ENCODE measurements at places on chromosomes 12 and 14.

- DNase-seq = no peak
Measured at GRCh38 chr12:46831335-46832129, 5.7 kb upstream of the SLC38A4 start.

DNA sequence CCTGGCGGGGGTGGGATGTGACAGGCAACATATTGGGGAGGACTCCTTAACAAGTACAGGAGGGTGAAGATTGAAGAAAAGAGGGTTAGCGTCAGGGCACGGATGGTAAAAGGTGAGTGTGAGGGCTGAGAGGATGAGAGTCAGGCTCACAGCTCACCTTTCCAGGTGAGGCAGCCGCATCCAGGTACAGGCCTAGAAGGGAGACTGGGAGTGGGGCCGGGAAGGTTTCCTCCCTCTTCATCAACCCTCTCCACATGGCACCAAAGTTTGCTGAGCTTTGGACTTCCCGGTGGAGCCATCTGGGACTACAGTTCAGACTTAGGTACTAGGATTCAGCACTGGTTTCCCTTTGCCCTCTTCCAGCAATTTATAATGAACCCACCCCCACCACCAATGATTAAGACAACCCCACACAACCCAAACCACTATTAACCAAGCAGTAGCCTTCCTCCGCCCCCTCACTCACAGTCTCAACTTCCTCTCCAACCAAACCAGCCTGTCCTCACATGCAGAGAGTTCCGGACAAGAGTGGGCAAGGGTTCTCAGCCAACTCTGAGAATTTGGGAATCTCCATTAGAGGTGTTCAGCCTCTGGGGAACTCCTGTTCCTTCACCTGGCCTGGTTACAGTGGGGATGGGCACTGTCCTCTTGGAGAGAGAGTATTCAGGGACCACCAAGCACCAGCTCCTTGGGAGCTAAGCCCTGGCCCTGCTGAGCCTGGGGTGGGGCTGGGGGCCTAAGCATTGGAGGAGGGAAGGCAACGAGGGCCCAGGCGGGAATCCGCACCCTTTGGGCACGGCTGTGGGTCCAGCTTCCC, 2.4 kb upstream of the HOXC4 start:
- no peak for DNase-seq

DNA sequence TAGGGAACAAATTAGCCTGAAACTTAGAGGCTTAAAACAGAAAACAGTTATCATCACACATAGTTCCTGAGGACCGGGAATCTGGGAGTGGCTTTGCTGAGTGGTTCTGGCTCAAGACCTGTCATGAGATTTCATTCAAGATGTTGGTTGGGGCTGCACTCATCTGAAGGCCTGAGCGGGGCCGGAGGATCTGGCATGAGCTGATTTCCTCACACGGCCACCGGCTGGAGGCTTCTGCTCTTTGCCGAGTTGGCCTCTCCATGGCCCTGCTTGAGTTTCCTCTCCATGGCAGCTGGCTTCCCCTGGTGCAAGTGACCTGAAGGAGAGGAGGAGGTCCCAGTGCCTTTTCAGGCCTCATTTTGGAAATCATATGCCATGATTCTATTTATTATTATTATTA, 128.1 kb downstream of the PAPOLA start:
- no peak for DNase-seq

GRCh38 chr12:127667131-127667685, 599.8 kb upstream of the TMEM132C start:
- DNase-seq = no peak

GRCh38 chr12:95390192-95390591, 83.8 kb upstream of the METAP2 start:
- DNase-seq = no peak

DNA sequence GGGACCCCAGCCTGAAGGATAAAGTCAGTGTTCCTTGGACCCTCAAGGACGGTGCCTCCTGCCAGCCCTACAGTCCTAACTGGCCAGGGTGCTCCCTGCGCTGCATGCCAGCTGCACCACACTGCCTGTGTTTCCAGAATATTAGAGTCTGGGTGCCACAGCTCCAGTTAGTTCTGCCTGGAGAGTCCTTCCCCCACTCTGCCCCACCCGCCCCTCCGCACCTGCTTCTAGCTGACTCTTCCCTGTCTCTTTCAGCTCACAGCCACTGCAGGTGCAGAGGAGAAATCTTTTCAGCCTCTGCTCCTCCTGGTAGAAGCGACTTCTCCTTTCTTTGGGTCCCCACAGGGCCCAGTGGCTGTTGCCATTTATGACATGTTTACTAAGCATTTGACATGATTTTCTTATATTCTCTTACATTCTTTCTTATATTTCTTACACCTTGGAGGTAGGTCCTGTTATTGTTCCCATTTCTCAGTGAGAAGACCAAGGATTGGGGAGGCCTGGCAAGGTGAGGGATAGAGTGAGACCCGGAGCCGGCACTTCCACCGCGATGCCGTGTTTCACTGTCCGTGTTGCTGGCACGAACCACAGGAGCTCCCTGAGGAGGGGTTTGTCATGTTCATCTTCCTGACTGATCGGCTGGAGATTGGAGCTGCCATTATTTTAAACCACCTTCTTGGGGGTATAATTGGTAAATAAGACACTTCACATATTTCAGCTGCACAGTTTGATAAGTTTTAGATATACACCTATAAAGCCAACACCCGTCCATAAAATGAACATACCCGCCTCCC, 29.4 kb downstream of the SYNE3 start:
- no peak for DNase-seq

GRCh38 chr14:25837551-25837965, 760.3 kb downstream of the NOVA1 start:
- no peak for DNase-seq

- no peak for DNase-seq
Measured at GRCh38 chr12:101935890-101936746, 58.7 kb downstream of the DRAM1 start.

DNA sequence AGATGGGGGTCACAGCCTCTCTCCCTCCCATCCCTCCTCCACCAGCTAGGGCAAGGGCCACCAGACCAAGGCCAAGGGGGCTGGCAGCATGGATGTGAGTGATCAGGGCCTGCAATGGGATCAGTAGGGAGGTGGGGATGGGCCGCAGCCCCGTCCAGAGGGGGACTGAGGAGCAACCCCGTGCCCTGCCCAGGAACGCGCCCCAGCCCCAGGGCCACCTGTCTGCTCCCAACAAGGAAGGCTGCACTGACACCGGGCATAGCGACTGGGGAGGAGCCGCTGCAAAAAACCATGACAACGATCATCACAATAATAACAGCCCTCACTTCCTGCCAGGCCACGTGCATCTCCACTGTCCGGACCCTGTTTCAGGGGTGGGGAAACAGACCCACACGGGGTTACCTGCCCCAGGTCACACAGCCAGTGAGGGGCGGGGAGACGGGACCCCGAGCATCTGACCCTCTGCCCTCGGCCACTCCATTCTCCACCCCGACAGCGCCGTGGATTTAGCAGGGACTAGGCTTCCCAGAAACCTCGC, 24.3 kb downstream of the NCOR2 start:
- DNase-seq = peak; percentile 42

GRCh38 chr14:41609704-41610183, 3.1 kb downstream of the LRFN5 start:
- peak; percentile 97 for DNase-seq

DNA sequence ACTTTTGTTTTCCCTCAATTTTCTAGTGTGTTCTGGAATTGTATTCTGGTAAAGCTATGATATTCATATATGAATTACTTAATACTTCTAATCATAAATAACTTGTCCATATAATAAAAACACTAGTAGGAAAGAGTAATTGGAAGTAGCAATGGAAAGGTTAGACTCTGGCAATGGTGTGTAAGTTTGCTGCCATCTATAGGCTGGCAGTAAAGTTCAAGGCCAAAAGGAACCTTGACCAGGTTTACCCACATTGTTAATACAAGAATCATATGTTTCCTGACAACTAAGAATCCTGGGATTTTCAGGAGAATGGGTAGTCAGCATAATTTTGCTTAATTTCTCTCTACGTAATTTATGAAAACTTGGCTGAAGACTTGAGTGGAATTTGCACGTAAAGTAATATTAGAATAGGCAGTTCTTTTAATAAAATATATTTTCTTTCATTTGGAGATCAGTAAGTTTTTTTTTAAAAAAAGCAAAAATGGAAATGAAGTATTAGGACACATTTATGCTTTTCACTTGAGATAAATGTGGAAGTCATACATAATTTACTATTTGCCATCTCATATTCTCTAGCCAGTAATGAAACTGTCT, 926.7 kb downstream of the GALC start:
- no peak for DNase-seq

DNA sequence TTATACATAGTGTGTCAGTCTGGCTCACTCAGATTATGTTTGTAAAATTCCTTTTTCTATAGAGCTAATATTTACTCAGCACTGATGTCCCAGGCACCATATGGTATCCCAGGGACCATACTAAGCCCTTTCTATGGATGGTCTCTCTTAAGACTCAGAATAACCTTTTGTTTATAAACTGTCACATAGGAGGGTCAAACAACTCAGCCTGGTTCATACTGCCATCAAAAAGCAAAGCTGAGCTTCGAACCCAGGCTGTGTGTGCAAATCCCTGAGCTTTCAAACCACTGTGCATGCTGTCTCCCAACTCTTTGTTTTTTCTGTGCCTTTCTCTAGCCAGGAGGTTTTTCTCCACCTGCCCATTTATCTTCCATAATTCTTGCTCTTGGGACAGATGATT, 135.6 kb upstream of the ARHGAP5 start:
- DNase-seq = no peak

GRCh38 chr12:111838353-111838752, 3.7 kb upstream of the MAPKAPK5 start:
- no peak for DNase-seq

GRCh38 chr14:50053935-50054334, 62.4 kb downstream of the VCPKMT start:
- no peak for DNase-seq

DNA sequence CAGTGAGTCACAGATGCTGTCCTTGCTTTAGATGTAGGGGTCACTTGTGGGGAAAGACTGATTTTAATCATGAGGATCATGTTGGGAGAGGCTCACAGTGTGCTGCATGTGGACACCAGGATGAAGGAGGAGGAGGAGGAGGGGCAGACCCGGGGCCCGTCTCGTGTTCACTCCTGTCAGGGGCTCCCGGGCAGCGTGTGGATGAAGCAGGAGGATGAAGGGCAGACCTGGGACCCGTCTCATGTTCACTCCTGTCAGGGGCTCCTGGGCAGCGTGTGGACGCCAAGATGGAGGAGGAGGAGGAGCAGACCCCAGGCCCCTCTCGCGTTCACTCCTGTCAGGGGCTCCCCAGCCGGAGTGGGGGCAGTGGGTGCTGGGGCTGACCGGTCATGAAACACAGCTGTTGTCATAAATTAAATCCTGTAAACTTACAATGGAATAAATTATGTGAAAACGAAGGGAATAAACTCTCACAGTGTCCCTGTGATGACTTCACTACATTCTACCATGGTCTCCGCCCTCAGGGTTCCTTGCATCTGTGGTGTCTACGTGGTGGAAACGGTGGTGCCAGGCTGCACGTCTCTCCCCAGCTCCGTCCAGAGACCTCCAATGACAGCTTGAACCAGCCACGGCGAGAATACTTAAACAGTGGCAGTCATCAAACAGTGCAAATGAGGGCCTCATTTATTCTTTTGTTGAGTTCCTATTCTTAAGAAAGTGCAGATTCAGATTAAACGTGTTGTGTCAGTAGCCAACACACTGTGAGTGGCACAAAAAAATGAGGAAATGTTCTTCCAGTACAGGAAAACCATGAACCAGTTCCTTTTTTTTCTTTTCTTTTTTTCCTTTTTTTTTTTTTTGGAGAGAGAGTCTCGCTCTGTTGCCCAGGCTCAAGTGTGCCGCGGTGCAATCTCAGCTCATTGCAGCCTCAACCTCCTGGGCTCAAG, 37.7 kb upstream of the SFSWAP start:
- DNase-seq = no peak

DNA sequence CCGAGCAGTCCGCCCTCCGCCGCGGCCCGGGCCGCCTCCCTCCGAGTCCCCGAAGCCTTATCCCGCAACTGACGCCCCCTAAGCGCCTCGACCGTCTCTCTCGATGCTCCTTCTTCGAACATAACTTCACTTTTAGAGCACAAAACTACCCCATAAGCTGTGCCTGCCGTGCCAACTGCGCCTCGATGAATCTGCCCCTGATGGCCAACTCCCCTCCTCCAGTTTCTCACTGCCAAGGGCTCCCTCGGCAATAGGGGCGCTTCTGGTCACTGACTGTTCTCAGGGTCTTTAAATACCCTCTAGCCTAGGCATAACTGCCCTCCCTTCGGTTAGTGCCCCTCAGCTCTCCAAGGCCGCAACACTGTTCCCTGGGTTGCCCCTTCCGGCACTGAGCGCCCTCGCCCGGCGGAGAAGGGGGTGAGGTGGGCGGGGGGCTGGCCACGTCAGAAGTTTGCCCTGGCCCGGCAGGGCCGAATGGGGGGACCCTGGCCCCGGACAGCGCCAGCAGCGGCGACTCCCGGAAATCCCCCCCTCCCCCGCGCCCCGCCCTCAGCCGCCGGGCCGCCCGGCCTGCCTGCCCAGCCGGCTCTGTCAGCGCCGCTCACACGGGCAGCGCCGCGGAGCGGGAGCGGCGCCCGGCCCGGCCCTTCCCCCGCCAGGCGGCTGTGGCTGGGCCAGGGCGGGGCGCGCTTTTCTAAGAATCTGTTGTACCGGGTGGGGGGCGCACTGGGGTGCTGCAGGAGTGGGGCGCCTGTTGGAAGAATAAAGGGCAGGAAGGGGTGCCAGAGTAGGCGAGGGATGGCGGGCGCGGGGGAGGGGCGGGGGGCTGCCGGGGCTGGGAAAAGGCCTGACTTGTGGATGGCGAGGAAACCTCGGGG, 10.6 kb downstream of the RARG start:
- peak; percentile 44 for DNase-seq

DNA sequence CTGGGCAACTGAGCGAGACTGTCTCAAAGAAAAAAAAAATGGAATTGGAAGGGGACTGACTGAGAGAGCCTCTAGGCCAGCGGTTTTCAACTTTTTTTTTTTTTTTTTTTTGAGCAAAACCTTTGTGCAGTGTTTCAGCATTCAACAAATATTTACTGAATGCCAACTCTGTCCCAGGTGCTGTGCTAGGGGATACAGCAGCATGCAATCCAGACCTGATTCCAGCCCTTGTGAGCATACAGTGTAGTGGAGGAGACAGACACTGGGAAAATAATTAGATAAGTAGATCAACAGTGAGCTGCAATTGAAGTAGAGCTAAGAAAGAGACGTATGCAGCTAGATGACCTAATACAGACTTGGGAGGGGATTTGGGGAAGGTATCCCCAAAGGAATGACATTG, 23.8 kb upstream of the LTBP2 start:
- DNase-seq = no peak

- no peak for DNase-seq
Measured at GRCh38 chr12:66004922-66005703, 125.4 kb downstream of the LLPH start.

Data from DMS79 treated with DMSO at 0.1 percent for 48 hours (cell line).